Stimulated activated CD4-positive, alpha-beta T cell treated with anti-CD3 and anti-CD28 coated beads, TNF-alpha, amount 100 ng/mL, for 48 hours (primary cell): ENCODE measurements at places on chromosomes 13 and 19.

DNA sequence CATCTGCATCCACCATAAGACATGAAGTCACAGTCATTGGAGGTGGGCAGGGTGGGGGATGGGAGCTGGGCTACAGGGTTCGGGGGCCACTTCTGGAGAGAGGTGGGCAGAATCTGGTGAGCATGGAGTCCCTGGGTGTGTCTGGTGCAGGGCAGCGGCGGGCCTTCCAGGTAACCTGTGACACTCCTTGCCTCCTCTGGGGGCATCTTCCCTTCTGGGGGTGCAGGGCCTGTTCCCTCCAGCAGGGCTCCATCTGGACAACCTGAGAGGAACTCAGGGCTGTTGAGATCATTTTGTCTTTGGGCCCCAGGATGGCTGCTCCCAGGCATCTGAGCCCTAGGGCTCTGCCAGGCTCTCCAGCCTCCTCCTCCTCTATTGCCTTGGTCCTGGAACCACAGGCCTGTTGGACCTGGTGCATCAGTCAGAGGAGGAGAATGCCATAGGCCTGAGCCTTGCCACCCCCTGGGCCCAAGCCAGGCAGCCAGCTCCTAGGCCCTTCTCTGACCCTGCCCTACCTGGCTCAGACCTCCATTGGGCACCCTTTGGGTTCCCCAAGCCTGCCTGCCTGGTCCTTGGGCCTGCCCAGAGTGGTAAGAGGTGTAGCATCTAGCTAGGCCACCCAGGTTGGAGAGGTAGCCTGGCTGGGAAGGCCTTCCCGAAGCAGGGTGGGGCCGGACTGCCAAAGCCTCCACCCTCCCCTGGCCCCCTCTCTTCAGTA lies 13.4 kb downstream of the LYL1 start:
- no peak for DNase-seq

DNA sequence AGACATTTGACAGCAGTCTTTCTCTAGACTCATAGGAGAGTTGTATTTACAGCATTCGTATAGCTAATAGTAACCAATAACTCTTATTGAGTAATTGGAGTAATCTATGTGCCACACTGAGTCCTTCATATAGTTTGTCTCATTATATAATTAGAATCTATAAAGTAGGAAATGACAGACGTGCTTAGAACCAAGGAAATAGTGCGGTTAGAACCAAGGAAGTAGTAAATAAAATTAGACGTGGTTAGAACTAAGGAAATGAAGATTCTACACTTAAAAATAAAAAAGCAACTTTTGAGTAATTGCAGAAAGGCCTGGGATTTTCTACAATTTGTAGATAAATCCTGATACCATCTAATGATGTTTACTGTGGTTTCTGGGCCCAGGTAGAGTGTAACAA lies 107.8 kb upstream of the TNFSF11 start:
- no peak for DNase-seq

DNA sequence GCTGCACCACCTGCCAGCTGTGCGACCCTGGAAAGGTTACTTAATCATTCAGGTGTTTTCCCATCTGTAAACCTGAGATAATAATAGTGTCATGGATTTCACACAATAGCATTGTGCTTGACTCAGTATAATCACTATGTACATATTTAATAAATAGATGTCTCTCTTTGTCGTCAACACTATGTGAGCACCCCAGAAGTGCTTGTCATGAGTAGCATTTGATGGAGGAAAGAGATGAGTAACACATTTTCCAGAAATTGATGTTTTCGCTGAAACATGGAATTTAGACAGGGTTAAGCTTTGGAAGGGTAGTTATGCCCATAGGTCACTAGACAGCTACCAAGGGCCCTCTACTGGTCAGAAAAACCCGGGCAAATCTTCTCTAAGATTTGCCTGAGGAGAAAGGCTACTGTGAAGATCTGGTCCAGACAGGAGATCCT lies 9.5 kb upstream of the MBNL2 start:
- DNase-seq, result no peak

DNA sequence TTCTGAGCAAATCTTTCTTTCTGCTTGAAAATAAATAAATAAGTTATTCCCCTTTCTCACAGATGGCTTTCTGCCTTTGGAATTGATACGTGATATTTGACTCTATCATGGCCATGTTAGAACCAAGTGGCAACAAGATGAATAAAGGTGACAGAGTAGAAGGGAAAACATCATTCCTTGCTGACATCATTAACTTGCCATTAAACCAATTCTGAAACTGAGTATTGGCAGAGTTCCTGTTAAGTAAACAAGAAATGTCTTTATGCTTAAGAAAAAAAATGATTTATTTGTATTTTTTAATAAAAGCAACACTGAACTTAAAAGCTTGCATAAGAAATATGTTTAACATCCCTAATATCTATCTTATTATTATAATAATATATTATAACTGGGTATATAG lies 828.1 kb downstream of the PCDH9 start:
- no peak for DNase-seq

DNA sequence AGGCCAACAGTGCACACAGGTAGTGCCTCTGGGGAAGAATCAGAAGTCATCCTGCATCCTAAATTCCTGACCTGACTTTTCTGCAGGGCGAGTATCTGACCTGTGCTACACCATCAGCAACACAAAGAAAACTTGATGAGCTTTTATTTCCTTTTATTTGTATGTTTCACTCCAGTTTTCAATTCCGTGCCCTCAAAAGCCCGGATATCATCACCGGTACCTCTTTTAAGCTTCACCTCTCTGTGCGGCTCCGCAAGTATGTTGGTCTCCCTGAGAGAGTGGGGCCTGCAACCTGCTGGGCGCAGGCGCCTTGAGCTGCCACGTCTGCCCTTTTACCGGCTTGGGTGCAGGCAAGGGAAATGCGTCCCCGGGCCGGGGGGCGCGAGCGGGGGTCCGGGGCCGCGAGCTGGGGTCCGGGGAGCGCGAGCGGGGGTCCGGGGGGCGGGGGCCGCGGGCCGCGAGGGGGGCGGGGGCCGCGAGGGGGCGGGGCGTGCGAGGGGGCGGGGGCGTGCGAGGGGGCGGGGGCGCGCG lies 4.3 kb upstream of the DUXA start:
- DNase-seq, result no peak

DNA sequence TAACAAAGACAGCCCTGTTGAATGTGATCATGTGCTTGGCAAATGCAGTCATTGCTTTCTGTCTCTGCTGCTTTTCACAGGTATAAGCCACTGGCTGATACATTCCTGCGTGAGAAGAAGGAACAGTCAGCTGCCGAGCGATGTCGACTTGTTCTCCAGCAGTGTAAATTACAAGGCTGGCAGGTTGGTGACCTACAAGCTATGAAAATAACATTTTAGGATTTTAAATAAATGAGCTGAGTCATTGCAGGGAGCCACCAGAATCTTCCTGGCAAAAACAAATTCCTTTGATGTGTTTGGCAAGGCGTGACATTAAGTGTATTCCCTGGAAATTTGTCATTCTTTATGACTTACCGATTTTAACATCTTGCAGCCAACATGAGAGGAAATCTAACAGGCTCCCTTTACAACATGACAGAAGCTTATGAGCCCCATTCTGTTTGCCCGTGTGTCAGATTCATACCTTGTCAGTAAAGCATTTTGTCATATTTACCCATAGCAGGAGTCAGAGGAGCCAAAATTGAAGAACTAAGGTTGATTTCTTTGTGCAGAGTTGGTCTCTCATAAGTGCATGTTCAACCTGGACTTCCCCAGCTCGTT lies 471.4 kb downstream of the MYO16 start:
- no peak for DNase-seq

DNA sequence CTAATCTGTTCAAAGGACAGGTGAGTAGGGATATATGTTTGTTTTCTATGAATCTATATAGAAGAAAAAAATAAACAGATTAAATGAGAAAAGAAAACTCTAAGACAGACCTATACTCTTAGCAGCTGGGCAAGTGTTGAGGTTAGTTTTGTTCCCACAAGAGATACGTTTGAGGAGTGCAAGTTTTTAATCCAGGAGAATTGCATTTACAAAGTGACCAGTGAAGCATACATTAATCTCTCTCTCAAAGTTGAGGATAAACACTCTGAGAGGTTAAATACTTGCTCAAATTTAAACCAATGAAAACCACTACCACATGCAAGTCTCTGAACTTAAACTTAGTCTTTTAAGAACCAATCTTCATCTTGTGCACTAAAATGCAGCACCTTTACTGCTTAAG lies 930.5 kb upstream of the MIR17HG start:
- no peak for DNase-seq

- no peak for DNase-seq
These were observed 320.1 kb upstream of the SLC10A2 start for GRCh38 chr13:103386341-103386740.

DNA sequence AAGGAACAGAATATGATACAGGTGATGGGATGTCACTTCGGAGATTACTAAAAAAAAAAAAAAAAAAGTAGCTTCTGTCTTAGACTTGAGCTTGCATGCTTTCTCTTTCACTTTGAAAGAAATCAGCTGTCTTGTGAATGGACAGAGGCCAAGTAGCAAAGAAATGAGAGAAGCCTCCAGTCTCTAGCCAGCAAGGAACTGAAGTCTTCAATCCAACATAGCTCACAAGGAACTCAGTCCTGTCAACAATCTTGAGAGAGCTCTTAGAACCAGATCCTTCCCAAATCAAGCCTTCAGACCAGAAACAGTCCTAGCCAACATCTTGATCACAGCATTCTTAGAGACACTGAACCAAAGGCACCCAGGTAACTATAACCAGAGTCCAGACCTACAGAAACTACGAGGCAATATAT lies 7.7 kb downstream of the N4BP2L2 start:
- DNase-seq, result no peak

DNA sequence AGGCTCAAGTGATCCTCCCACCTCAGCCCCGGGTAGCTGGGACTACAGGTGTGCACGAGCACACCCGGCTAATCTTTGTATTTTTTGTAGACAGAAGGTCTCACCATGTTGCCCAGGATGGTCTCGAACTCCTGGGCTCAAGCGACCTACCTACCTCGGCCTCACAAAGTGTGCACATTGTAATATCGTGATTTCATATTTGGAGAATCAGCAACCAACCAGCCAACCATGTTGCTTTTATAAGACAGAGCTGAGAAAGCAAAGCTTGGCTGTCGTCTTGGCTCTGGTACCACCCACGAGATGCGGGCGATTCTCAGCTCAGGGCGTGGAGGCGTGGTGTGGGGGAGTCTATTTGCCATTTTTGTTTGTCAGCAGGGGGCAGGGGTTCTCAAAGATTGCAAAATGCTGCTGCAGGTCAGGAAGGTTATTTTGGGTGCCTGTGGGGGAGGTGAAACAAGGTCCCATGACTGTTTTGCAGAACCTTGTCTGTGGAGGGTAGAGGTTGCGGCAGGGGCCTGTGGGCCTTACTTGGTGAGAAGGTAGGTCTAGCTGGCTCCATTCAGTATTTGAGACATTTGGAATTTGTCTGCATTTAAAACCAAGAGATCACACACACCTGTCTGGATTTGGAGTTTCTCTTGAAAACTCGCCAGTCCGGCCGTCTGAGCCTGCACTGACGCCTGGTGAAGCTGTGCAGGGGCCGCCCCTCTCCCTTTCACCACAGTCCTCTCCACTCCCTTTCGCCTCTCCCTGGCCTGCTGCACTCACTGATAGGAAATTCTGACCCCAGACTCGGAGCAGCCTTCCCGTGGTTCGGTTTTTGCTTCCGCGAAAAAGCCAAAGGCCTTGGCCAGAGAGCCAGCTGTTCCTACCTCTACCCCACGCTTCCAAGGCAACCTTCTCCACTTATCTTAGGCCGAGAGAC lies 15.4 kb downstream of the TNFAIP8L1 start:
- DNase-seq, result no peak

GRCh38 chr19:37007587-37008220 lies 70.5 kb upstream of the ZNF420 start:
- DNase-seq, result peak; percentile 3

GRCh38 chr19:23983406-23983805 lies 68.7 kb downstream of the ZNF726 start:
- no peak for DNase-seq

DNA sequence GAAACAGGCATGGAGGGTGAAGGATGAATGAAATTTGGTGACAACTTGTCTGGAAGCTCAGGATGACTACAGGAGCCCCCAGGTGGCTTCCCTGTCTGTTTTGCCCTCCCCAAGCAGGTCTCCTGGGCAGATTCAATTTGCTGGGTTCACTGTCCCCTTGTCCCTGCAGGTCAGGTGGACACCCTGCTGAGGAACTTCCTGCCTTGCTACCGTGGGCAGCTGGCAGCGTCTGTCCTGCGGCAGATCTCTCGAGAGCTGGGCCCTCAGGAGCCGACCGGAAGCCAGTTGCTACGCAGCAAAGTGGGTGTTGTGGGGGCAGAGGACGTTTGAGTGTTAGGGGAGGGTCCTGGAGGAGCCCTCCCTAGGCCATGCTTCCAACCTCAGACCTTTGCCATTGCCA lies 19.1 kb downstream of the PGLS start:
- no peak for DNase-seq

GRCh38 chr19:18716857-18717256 lies 33.4 kb downstream of the CRTC1 start:
- DNase-seq, result no peak

GRCh38 chr13:98220271-98220791 lies 43.3 kb upstream of the RNF113B start:
- DNase-seq, result no peak

DNA sequence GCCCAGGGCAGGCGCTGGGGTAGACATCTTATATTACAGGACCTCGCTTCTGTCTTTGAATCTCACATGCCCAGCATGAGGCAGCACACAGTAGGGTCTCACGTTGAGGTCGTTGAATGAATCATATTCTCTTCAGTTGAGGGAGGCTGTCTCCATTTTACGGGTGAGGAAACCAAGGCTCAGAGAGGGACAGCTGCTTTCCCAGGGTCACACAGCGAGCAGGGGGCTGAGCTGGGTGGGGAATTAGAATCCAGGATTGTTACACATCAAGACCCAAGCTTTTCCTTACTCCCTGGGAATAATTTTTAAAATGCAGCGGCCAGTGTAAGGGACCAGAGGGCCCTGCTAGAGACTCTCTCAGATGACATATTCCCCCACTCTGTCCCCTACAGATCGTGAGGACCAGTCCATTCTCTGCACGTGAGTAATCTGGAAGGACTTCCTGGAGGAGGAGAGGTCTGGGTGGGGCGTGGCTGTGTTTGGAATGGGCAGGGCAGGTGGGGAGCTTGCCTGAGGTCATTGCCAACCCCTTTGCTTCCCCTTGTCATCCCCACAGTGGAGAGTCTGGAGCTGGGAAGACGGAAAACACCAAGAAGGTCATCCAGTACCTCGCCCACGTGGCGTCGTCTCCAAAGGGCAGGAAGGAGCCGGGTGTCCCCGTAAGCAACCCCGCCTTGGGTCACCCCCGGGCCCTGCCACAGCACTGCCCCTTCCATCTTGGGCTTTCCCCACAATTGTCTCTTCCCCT lies 19.4 kb downstream of the MYH14 start:
- no peak for DNase-seq

DNA sequence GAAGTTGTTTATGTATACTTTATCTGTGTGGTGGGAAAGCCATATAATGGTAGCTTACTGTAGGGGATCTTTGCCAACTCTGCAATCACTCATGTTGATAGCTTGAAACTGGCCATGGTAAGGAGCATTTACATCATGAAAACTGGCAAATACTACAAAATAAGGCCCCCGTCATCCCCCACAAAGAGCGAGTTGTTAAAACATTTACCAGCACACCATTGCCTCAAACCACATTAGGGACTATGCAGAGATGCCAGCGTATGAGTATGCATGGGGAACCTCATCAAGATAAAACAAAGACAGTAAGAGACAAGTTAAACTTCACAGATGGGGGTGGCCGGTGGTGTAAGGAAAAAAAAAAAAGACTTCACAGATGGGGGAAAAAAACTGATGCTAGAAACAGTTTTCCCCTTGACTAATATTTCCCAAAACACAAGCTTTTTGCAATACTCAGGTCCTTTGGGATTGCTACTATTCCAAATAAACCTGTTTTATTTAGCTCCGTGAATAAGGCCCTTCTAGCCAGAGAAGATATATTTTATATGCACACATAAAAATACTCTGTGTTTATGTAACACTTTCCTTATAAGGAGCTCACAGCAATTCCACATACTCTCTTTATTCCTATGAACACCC lies 70.6 kb upstream of the SERP2 start:
- no peak for DNase-seq
